Inflammatory macrophage (primary cell): ENCODE measurements at places on chromosomes 7 and 10.
A peak's percentile ranks its signal among the peaks of the same experiment; 100 is the strongest.

DNA sequence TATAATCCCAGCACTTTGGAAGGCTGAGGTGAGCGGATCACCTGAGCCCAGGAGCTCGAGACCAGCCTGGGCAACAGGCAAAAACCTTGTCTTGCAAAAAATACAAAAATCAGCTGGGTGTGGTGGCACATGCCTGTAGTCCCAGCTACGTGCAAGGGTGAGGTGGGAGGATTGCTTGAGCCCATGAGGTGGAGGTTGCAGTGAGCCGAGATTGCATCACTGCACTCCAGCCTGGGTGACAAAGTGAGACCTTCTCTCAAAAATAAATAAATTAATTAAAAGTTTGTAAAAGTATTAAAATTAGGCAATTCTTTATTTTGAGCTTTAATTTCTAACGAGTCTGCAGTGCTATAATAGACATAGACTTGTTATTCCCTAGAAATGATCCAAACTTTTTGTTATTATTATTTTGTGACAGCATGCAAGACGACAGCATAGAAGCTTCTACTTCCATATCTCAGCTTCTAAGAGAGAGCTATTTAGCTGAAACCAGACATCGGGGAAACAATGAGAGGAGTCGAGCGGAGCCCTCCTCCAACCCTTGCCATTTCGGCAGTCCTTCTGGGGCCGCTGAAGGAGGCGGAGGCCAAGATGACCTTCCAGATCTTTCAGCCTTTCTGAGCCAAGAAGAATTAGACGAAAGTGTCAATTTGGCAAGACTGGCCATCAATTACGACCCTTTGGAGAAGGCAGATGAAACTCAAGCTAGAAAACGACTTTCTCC is 11.9 kb downstream of the MYPN start:
- DNase-seq, result no peak

DNA sequence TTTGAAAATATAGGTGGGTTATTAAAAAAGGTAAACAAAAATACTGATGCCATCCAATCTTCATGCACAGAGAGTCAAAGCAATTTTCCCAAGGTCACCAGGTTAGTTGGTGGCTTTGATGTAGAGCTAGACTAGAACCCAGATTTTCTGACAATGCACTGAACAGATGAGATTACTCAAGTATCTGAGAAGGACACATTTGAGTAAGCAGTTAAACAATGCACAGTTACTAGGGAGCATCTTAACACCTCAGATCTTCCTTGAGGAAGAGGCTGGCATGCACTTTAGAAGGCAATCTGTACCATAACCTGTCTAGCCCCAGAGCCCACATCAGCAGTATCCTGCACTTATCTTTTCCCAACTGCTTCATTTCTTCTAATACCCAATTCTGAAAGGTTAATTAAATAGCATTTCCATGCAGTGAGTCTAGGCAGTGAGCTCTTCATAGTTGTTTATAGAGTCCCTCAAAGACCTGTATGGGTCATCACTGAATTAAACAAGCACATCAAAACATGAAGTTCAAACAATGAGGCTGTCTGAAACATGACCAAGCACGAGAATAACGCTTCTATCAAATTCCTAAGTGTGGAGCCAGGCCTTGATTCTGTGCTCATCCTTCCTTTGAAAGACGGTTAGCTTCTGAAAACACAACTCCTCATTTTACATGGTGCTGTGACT is 38.2 kb upstream of the ANK3 start:
- DNase-seq, result no peak

DNA sequence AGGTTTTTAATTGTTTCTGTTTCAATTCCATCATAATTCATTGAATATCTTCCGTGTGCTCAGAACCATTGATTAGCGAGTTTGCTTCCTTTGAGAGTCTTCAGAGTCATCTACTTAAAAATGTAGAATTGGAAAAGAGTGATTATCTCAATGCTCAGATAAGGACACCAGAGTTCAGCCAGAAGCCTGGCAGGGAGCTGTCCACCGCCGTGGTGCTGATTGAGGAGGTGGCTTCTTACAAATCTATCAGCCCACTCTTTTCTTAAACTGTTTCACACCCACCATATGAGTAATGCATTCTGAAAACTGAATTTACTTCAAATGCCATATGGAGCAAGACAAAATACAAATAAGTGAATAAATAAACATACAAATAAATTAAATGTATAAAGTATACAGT is 79.3 kb downstream of the INSYN2A start:
- peak; percentile 7 for DNase-seq

DNA sequence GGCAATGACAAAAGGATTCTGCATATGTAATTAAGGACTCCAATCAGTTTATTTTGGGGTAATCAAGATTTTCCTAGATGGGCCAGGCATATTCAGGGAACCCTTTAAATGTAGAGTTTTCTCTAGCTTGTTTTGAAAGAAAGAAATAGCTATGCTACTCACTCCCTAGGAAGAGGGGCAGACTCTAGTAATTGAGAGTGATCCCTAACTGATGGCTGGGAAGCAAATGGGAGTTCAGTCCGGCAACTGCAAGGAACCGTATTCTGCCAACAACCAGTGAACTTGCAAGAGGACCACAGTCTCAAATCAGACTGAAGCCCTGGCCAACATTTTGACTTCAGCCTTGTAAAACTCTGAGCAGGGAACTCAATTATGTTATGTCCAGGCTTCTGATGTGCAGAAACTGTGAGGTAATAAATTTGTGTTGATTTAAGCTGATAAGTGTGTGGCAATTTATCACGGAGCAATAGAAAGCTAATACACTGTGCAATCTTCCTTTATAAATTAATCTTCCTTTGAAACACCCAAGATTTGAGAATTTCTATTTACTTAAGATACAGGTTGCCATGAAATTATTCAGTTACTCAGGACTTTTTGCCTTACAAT is 14.0 kb downstream of the AOAH start:
- no peak for DNase-seq

GRCh38 chr7:112945046-112945445 is 141.6 kb downstream of the GPR85 start:
- DNase-seq, result no peak

- DNase-seq, result no peak
Measured at GRCh38 chr10:79446758-79447084, 1.3 kb upstream of the ZCCHC24 start.

DNA sequence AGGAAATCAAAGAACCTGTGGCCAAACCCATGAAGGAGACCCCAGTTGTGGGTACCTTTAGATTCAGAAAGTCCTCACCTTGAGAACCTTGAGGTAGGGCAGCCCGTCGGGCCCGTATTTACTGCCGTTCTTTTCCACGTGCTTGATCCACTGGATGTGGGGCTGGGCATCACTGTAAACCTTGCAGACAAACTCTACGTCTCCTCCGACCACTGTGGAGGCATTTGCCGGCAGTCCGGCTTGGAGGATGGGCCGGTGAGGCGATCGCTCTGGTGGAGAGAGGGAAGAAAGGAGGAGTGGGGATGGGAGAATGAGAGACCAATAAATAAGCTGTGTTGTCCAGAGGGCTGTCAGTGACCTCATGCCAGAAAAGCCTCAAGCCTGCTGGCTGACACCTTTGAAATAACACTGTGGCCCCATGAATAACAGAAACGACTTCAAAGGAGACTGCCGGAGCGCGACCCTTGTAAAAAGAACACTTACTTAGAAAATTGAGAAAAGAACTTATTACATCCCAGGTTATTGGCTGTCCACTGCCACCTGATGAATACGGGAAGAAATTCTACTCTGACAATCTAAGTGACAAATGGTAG is 78.2 kb downstream of the FGFR2 start:
- no peak for DNase-seq

- no peak for DNase-seq
Measured at GRCh38 chr10:43264965-43265798, 1.7 kb downstream of the RASGEF1A start.

DNA sequence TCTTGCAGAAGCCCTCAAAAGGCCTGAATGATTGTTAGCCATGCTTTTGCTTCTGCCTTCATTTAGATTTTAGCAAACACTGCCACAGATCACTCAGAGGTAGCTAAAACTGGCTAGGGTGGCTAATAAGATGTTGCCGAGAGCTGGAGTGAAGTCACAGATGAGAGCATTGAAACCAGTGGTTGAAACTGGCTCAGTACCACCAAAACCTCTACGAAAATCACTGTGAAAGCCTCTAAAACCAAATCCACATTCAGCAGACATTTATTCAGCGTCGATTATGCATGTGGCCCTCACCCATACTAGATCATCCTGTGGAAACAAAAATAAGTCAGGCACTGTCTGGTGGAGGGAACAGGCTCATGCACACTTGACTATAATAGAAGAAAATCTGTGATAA is 50.8 kb downstream of the PIK3CG start:
- DNase-seq, result no peak

DNA sequence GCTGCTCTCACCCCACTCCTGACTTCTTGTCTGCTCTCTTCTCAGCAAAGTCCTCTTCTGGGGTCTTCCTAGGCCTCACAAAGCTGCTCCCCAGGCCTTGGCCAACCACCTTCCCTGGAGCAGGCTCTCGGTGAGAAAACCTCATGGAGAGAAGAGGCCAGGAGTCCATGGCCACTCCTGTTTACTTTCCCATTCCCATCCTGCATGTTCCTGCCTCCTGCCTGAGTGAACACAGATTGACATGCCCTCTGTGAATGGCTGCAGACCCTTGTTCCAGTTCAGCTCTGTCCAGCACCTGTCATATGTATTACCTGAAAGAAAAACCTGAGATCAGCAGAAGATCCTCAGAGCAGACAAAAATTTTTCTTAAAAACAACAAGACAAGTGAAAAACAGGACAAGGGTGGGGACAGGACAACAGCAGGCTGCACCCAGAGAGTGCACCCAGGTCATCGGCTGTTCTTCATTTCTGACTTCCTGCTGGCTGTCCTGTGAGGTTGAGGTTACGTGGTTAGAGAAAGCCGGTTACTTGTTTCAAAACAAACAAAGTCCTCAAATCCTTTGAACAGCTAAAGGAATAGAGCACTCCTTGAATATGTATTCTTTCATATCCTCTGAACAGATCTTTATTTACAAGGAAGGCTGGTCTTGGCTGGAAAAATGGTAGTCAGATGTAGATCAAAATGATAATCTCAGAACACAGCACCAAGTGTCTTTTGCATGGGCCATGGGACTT is 34.0 kb upstream of the DLD start:
- DNase-seq, result no peak

GRCh38 chr10:43077421-43078171 is 727 bp downstream of the RET start:
- no peak for DNase-seq

DNA sequence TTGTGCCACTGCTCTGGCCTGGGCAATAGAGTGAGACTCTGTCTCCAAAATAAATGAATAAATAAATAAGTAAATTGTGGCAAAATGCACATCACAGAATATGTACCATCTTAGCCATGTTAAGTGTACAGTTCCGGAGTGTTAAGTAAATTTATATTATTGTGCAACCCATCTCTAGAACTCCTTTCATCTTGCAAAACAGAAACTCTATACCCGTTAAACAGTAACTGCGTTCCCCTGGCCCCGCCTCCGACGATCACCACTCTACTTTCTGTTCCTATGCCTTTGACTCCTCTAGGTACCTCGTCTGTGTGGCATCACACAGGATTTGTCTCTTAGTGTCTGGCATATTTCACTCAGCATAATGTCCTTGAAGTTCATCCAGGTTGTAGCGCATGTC is 356.4 kb upstream of the FOXK1 start:
- no peak for DNase-seq

DNA sequence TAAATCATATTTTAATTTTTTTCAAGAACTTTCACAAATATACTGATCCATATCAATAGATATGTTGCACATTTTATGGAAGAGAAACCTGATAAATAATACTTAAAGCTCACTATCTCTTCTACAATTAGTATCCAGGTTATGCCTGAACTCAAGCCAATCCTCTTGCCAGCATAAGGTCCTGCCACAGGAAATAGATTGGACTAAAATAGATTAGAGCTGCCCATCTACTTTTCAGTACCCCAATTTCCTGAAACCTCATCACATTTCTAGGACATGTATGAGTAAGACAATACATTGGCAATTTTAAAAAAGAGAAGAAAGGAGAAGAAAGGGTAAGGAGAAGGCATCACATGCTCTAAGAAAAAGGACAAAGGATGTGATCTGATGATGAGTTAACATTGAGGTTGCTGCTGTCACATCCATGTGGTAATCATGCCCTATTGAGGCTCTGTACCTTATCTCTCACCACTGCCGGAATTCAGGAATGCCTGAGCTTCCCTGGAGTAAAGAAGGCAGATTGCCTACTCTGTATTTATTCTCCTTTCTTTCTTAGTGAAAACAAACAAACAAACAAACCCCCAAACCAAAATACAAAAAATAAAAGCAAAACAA is 199.7 kb downstream of the ANK3 start:
- no peak for DNase-seq
